NCI-H748 treated with DMSO at 0.1 percent for 48 hours (cell line): ENCODE measurements at places on chromosomes 7 and 10.

GRCh38 chr10:32893434-32893833, 64.6 kb downstream of the ITGB1 start:
- no peak for DNase-seq

GRCh38 chr7:22082553-22082885, 136.8 kb upstream of the CDCA7L start:
- no peak for DNase-seq

DNA sequence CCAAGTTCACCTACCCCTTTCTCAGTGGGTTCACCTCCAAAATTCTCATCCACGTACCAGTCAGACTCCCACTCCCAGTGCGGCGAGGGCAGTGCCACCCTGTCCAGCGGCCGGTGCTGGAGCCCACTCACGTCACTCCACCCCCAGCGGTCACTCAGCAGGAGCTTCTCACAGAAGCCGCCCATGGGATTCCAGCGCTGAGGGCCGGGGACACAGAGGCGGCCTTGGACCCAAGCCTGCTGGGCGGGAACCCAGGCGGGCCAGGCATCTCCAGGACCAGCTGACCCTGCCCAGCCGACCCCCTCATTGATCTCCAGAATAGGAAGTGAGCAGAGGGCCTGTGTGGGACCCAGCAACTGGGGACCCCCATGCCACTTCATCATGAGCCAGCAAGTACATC, 7.2 kb downstream of the TECPR1 start:
- no peak for DNase-seq

GRCh38 chr7:33079096-33079495, 16.5 kb upstream of the NT5C3A start:
- DNase-seq, result no peak

DNA sequence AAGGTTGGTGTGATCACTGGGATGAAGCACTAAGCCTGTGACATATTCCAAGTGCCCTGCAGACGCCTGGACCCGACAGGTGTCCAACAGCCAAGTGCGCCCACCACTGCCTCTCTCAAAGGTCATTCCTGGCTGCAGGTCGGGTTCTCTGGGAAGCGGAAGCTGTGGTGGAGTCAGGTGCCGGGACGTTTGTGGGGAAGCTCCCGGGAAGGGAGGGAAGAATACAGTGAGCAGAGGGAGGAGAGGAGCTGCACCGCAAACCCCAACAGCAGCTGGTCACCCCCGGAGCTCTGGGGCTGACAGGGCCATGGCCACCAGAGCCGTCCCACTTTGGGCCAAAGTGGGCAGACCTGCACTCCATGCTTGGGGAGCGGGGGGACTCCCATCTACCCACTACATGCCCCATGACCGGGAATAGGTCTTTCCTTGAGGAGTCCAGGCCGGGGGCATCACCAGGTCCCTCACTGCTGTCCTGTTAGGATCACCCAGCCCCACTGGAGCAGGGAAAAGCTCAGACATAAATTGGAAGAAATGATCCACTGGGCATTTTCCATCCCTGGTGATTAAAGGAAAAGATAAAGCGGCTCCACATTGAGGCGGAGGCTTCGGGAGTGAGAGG, 84.5 kb upstream of the PPP2R2D start:
- DNase-seq, result no peak

GRCh38 chr10:69446650-69447151, 4.6 kb upstream of the TSPAN15 start:
- no peak for DNase-seq

- no peak for DNase-seq
Measured at GRCh38 chr7:137975221-137975620, 26.7 kb downstream of the CREB3L2 start.

- no peak for DNase-seq
Measured at GRCh38 chr7:20194343-20194995, 22.7 kb downstream of the MACC1 start.

DNA sequence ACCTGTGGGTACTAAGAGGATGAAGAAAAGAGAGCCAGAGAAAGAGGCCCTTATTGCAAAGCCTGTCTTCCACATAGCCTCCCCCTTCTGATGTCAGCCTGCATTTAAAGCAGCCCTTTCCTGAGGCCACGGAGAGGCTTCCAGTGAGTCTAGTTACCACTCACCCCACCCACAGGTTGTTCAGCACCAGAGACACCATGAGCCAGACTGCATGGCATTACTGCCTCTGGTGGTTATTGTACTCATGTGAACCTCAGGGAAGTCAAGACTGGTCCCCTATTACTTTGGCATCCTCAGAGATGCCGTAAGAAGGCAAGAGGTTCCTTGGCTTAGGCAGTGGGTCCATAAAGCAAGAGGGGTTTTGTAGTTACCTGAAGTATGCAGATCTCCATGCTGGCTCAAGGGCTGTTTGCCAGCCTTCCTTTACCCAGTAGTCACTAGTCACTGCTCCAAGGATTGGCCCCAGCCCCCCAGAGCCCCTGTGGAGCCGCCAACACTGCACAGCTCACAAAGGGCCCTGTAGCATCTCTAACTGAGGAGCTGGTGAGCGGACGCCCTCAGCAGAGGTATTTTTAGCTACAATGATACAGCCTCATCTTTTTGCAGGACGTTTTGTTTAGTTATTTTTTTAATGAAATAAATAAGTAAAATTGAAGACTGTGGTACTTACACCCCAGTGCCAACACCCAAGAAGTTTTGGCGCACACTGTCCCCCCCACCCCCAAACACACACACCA, 20.7 kb downstream of the LRRC4 start:
- DNase-seq, result no peak

- no peak for DNase-seq
Measured at GRCh38 chr7:37753398-37754050, 70.0 kb downstream of the GPR141 start.
